Hippocampal formation (tissue), 2 donors: ENCODE measurements at places on chromosomes 13 and 19.
A peak's percentile ranks its signal among the peaks of the same experiment; 100 is the strongest.

DNA sequence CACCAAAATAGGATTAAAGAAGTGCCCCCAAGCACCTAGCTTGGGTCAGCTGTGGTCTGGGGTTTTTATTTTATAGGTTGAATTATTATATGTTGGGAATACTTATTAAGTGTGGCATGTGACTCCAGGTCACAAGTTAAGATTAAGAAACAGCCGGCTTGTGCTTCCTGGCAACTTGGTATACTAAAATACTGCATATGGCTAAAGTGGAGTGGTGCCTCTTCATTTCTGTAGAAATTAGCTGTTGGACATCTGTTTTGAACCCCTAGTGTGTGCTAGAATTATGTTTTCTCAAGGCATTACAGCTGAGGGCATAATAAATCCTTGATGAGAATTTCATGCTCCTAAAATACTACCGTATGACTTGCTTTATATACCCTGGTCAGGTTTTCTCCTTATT lies 286.6 kb downstream of the SHISA2 start:
- no peak for DNase-seq

DNA sequence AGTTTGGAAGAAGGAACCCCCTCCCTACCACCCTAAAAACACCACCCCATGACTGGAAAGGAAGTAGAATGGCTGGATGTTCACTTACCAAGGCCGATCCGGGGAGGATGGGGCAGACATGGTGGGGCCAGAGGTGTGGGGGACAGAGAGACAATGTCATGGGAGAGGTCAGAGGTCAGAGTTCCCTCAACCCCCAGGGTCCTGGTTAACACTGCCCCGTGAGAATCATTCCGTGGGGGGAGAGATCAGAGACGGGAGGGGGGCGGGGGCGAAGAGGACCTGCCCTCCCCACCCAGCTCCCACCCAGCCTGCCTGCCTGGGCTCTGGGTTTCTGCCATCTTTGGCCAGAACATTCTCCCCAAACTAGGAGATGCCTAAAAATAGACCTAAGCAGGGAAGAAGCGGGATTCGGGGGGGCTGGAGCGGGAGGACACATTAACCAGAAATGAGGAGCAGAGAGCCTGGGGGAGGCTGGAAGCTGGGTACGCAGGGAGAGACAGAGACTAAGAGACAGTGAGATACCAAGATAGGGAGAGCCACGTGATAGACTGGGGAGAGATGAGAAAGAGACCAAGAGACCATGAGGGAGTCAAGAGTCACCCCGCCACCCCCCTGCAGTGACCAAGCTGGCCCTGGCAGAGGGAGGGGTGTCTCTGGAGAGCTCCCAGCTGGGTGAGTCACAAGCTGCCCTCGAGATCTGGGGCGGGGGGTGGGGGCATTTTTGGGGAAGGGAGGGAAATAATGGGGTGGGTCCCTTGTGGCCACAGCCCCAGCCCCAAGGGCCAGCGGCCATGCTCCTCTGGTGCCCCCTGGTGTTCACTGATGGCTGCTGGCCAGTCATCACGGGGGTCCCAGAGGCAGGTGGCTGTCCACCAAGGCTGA lies 6.1 kb upstream of the KANK2 start:
- peak; percentile 54 for DNase-seq

GRCh38 chr13:29605860-29606526 lies 10.5 kb upstream of the SLC7A1 start:
- no peak for DNase-seq

DNA sequence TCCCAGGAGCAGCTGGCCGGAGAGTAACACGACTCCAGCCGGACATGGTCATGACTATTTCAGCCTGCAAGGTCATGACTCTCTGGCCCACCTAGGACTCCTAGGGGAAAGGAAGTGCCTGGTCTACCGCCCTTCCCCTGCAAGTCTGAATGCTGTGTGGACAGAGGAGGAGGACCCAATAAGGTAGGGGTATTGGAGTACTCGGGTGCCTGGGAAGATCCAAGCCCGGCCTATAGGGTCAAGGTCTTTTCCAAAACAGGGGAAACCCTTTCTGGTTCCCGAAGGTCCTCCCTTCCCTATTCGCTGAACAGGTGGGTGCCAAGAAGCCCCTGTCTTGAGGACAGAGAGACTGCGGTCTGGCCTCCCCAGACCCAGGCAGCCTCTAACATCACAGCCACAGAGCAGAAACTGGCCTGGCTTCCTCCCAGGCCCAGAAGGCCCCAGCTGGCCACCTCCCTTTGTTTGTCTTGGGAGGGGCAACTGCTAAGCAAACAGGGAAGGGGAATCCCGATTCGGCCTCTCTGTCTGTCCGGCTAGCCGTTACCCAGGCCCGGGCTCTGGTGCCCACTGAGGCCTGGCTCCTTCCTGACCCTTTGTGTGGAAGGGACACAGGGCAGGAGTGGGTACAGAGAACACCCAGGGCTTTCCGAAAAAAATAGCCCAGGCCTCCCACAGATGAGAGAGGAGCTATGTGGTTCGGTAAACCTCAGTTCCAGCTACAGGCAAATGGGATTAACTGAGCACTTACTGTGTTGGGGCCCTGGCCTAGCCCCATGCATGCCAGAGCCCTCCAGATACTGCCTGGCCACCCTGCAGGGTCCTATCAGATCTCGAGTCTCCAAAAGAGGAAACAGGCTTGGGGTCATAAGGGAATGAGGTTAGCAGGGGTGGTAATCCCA lies 5.2 kb upstream of the GRAMD1A start:
- no peak for DNase-seq

- DNase-seq, result no peak
Measured at GRCh38 chr13:21208652-21209154, 32.2 kb downstream of the MRPL57 start.

GRCh38 chr13:95192998-95193397 lies 108.3 kb downstream of the ABCC4 start:
- DNase-seq, result no peak

- DNase-seq, result peak; percentile 44
Measured at GRCh38 chr19:56637976-56638555, 4.9 kb upstream of the SMIM17 start.

DNA sequence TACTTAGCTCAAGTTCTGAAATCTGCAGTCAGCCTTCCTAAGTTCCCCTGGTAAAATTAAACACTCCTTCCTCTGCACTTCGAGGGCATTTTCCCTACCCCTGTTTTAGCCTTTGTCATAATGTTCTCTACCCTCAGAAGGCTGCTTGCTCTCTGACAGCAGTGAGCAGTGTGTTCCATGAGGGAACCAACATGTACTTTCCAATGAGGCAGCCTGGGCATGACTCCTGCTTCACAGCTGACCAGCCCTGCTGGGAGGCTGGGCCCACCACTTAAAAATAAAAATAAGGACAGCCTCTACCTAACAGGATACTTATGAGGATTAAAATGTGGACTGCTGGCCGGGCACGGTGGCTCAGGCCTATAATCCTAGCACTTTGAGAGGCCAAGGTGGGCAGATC lies 26.4 kb downstream of the RUBCNL start:
- DNase-seq, result no peak

DNA sequence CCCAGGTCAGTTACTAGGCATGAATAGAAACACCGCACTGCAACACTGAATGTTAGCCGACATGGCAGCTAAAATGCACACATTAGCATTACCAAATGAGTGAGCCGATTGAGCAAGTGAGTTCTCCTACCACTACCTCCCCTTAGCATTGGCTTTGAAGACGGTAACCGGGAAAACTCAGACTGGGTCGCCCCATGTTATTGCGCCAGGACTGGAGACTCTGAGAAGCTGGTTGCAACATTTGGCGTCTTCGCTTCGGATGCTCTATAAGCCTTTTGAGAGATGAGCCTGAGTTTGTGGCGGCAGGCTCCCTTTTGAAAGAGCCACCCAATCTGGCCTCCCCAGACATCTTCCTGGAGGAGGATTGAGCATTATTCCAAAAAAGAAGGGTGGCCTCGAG lies 68.5 kb upstream of the POMP start:
- DNase-seq, result no peak

DNA sequence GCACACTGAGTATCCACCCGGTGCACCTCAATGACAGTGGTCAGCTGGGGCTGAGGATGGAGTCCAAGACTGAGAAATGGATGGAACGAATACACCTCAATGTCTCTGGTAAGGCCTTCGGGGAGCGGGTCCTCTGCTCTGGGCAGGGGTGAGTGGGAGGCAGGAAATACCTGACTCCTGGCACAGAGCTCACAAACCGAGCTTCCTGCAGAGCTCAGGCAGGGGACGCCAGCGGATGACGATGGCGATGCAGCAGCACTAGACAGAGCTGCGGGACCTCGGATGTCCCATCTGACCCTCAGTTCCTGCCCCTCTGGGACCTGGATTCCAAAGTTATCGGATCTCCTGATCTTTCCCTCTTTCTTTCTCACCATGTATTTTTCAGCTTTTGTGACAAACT lies 3.8 kb downstream of the CD22 start:
- no peak for DNase-seq

DNA sequence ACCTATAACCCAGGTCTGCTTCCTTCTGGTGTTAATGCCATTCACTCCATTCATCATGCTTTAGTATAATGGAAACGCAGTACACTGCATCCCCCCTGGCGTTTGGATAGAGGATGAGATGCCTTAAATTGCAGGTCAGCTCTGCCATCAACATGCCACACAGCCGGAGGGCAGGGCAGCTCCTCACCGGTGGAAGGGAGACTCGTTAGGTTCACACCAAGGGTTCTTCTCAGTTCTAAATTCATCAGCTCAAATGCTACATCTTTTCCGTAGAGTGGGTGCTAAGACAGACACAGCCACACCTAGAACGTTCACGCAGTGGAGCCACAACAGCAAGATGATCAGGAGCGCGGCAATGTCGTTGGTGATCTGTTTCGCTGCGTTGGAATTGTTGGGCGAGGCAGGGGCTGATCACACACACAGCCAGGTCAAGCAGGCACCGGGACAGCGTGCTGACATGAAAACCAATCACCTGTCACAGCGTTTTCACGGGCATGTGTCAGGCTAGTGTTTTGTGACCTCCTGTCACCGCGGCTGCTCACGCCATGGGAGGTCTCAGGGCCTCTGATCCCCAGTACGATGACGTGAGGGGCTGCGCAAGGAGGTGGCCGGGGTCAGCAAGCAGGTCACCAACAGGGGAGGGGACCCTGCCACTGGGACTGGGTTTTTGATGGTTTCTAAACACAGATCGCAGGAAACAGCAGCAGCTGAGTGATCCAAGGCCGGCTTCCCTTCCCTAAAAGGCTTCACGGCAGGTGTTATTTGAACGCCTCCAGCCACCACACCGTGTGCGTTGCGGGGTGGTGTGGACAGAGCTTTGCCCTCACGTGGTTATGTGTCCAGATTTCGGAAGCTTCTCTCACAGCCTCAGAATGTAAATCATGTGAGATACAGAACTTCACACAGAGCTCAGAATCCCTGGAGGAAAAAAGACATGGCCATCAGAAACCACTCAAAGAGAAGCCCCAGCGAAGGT lies 94.3 kb upstream of the IRS2 start:
- no peak for DNase-seq

GRCh38 chr13:31908696-31909411 lies 122.7 kb upstream of the FRY start:
- no peak for DNase-seq

GRCh38 chr19:47465957-47466356 lies 5.7 kb downstream of the SLC8A2 start:
- DNase-seq, result no peak

DNA sequence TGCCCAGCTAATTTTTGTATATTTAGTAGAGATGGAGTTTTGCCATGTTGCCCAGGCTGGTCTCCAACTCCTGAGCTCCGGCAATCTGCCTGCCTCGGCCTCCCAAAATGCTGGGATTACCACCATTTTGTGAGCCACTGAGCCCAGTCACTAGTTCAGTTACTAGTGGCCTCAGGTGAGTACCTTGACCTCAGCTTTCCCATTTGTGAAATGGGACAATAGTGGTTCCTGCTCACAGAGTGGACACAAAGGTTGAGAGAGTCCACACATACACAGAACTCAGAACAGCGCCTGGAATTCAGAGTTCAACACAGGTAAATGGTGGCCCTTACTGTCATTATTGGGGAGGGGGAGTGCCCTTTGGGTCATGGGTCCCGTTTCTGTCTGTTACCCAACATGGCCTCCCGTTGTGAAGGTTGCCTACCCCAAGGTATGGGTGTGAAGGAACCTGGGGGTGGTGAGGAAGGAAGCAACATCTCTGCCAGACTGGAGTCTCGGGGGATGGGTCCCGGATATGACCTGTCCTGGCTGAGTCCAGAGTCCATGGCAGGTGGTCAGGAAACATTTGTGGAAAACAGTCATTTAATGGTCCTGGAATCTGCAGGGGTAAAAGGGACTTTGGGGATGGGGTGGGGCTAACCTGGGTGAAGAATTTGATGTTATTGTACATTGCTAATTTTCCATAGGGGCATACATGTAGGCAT lies 11.7 kb upstream of the IRGC start:
- no peak for DNase-seq
